ENCODE measurements at places on chromosomes 1 and 21.

DNA sequence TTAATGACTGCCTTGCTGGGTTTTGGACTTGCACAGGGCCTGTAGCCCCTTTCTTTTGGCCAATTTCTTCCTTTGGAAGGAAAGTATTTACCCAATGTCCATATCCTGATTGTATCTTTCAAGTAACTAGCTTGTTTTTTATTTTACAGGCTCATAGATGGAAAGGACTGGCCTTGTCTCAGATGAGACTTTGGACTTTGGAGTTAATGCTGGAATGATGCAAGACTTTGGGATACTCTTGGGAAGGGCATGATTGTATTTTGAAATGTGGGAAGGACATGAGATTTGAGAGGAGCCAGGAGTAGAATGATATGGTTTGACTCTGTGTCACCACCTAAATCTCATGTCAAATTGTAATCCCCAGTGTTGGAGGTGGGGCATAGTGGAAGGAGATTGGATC lies 140.1 kb downstream of the C1orf94 start:
- no peak for DNase-seq

- no peak for DNase-seq
Observed at GRCh38 chr1:206812471-206812870, 40.2 kb upstream of the IL10 start.

DNA sequence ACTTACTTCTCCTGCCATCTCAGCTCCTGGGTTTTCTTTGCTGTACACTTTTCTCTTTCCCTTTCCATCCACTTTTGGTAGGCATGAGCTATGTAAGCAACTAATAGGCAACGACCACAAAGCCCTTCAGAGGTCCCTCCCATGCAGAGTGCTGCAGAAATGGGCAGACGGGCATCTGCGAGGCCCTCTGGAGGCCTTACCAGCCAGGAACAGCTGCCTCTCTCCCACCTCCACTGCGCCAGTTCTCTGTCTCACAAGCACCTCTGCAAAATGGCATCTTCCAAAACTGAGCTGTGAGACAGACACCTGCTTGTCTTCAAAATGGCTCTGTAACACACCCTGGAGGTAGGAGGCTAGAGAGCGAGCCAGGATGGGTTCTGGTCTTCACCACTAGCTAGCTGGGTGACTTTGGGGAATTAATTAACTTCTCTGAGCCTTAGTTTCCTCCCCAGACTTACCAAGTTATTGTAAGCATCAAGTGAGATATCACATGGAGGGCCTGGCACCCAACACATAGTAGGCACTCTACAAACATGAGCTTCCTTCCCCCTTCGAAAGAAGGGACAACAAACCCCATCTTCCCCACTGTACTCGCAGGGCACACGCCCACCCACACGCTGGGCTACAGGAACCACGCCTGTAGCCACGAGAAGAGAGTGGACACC lies 62.0 kb downstream of the BCAR3 start:
- no peak for DNase-seq

DNA sequence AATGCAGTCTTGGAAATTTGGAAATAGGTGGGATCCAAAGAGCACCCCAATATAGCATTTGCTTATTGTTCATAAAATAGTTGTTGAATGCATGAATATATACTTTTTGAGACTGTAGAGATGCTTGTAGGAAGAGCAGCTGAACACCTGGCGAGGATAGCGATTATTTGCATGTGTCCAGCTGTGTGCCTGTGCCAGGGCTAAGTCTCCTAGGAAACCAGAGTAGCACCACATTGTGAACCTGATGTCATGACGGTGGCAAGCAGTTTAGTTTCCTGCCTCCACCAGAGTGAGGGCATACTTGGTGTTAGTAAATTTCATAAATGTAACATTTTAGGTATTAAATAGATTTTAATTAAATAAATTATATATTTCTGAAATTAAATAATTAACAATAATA lies 37.3 kb upstream of the IRF2BP2 start:
- DNase-seq: no peak

- no peak for DNase-seq
Observed at GRCh38 chr1:18200136-18200717, 92.6 kb downstream of the IGSF21 start.

DNA sequence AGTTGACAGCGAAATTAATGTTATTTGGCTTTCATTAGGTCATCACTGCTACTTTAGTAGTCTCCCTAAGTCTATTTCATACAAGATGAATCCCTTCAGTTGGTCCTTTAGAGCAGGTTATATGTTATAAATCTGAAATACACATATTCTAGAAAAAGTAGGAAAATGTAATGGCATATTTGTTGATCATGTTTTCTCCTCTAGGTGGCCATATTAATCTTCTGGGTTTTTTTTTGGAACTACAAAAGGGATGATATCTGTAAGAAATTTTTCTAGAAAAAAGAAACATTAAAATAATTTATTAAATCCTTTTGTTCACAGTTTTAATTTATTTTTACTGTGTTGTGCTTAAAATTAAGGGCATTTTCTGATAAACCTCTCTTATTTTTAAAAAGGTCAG lies 87.9 kb downstream of the SYT14 start:
- no peak for DNase-seq

GRCh38 chr1:214351551-214352277 lies 70.8 kb downstream of the SMYD2 start:
- DNase-seq: no peak

DNA sequence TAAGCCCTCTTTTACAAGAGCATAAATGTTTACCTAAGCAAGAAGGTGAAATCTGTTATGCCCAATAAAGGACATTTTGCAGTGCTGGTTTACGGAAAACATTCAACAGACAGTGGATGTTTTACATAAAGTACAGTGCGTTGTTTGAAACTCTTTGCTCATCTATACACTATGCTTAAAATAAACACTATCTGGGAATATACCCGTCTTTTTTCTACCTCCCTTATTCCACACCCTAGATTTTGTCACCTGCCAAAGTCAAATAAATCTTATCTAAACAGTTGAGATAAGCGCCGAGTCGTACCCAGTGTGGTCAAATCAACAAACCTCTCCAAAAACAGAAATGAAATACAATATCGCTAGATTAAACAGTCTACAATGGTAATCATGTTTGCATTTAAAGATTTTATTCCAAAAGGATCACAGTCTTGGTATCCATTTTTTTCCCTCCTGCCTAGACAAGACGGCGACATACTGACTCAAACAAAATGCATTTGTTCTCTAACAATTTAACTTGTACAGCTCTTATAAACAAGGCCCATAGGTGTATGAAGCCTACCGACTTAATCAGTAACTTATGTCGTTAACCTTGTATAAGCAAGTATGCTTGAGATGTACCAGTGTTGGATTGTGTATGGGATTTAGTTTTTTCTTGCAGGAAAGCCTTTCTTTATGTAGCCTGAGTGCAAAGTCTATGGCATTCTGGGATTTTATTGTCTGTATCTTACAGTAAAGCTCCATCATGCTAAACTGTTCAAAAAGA lies 189.1 kb downstream of the FMN2 start:
- DNase-seq: no peak

GRCh38 chr1:157595356-157595755 lies 2.5 kb downstream of the FCRL4 start:
- no peak for DNase-seq

DNA sequence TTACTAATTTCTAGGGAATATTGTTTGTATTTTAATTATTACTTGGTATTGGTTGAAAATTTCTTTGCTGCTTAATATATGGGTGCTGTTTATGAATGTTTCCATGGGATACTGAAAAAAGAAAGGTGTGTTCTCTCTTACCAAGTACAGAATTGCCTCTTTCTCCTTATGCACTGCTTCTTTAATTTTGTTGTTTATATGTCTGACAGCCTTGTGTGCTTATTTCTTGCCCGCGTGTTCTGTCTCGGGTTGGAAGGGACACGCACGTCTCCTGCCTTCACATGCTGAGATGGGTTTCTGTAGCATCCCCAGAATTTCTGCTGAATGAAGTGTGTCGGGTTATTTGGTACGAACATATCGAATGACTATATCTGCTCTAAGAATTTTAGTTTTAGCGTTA lies 51.1 kb downstream of the AGPAT3 start:
- DNase-seq: no peak

GRCh38 chr21:45102391-45102932 lies 28.1 kb downstream of the ADARB1 start:
- peak; percentile 78 for DNase-seq

DNA sequence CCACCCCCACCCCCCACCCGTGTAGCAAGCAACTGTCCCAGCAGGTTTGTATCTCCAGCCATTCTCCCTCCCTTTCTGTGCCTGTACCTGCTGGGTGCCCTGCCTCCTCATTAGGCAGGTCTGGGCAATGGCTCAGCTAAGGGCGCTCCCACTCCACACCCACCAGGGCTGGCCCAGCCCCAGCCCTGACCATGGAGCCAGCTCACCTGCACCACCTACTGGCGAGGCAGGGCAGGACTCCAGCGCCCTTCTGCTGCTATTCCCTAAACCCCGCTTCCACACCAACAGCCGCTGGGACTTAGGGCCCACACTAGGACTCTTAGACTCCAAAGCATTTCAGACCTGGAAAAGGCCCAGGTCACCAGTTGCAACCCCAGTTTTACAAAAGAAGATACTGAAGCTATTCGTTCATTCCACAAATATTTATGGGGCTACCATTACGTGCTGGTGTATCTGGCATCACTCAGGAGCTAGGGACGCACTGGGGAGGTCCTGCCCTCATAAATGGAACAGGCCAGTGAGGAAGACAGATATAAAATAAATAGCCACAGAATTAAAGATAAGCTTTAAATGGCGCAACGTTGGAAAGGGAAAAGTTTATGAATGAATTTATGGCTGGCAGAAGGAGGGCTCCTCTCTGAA lies 24.0 kb downstream of the PGLYRP3 start:
- no peak for DNase-seq

Data from fibroblast of gingiva (primary cell).